Peyer's patch (tissue), 4 donors: ENCODE measurements at places on chromosomes 11 and 22. TPM values are rescaled to one million over a fixed set of nuclear protein-coding genes. Genes with fewer than 3 reads are reported as not detected.

- no peak overlapping the region for H3K27ac ChIP-seq
- no peak overlapping the region for H3K4me3 ChIP-seq
- H3K4me1 ChIP-seq = no peaks in the 10 kb centered on the region
- no peaks in the 10 kb centered on the region for H3K27me3 ChIP-seq
- no peaks in the 10 kb centered on the region for H3K36me3 ChIP-seq
These were observed 21.6 kb downstream of the TUG1 start for GRCh38 chr22:30990690-30991089.

- H3K4me3 ChIP-seq = no peak overlapping the region
- H3K27me3 ChIP-seq = no peaks in the 10 kb centered on the region
- DNase-seq = no peak
- no peaks in the 10 kb centered on the region for H3K4me1 ChIP-seq
- H3K36me3 ChIP-seq = peaks cover 19% of the 10 kb centered on the region
These were observed 36.6 kb downstream of the C11orf58 start for GRCh38 chr11:16774936-16775613.

GRCh38 chr11:57791321-57792059, 29.9 kb downstream of the CTNND1 start:
- H3K4me3 ChIP-seq = no peak overlapping the region
- H3K36me3 ChIP-seq = no peaks in the 10 kb centered on the region
- H3K27ac ChIP-seq = peak overlapping the region; percentile 79
- no peaks in the 10 kb centered on the region for H3K27me3 ChIP-seq

- no peak for DNase-seq
- no peaks in the 10 kb centered on the region for H3K4me1 ChIP-seq
- no peaks in the 10 kb centered on the region for H3K27me3 ChIP-seq
- H3K4me3 ChIP-seq = no peak overlapping the region
These were observed 838.4 kb downstream of the FAM181B start for GRCh38 chr11:81895258-81895657.

DNA sequence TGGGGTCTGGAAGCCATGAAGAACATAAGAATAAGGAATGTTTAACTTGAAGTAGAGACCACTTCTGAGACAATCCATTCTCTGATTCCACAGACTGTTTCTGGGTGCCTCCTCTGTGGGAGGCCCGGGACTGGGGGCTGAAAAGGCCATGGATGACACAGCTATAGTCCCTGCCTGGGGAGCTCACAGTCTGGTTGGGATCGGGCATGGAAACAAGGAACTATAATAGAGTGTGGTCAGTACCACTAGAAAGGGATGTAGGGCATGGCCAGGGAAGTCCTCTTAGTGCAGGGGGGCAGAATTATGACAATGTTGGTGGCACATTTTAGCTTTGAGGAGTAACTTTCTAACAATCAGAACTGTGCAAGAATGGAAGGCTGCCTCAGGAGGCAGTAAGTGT, 9.2 kb upstream of the KCNE3 start:
- H3K4me3 ChIP-seq = no peak overlapping the region
- no peaks in the 10 kb centered on the region for H3K36me3 ChIP-seq
- no peak for DNase-seq
- H3K4me1 ChIP-seq = no peaks in the 10 kb centered on the region
- H3K27ac ChIP-seq = no peak overlapping the region

DNA sequence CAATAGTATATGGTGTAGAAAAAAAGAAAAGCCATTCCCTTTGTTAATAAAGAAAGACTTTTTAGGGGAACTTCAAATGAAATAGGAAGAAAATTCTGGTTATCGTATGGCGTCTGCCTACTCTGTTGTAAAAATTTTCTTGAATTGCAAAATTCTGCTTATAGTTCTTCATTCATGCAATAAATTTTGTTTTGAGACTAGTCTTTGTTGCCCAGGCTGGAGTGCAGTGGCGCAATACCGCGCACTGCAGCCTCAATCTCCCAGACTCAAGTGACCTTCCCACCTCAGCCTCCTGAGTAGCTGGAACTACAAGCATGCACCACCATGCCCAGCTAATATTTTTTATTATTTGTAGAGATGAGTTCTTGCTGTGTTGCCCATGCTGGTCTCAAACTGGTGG, 5.8 kb downstream of the DDIAS start:
- peak overlapping the region; percentile 2 for H3K27ac ChIP-seq
- H3K27me3 ChIP-seq = no peaks in the 10 kb centered on the region
- DNase-seq = no peak
- H3K4me1 ChIP-seq = no peaks in the 10 kb centered on the region
- H3K4me3 ChIP-seq = no peak overlapping the region

DNA sequence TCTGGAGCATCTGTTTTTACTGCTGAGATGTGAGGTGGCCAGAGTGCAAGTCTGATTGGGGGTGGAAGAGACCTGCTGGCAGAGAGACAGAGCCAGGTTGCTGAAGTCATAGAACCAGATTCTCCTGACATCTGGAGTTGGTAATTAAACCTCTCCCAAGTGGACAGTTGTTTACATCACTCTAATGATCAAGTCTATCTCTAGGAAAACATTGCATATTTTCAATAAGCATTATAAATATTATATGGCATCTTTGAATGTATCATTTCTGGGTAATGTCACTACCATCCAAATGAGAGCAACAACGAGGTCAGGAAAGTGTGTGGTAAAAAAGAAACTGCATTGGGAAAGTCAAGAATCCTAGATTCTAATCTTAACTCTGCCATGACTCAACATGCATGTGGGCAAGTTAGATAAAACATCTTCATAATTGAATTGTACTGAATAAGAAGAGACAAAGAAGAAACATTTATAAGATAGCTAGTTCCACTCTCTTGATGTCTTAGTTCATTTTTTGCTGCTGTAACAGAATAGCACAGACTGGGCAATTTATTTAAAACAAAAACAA, 351.2 kb upstream of the API5 start:
- H3K36me3 ChIP-seq = no peaks in the 10 kb centered on the region
- H3K27ac ChIP-seq = no peak overlapping the region
- DNase-seq = no peak
- no peaks in the 10 kb centered on the region for H3K27me3 ChIP-seq
- no peaks in the 10 kb centered on the region for H3K4me1 ChIP-seq

- H3K36me3 ChIP-seq = no peaks in the 10 kb centered on the region
- no peak overlapping the region for H3K4me3 ChIP-seq
- H3K27me3 ChIP-seq = no peaks in the 10 kb centered on the region
- no peak for DNase-seq
These were observed 16.3 kb upstream of the SORL1 start for GRCh38 chr11:121435551-121436511.

GRCh38 chr11:33434294-33434693, 177.1 kb downstream of the HIPK3 start:
- no peaks in the 10 kb centered on the region for H3K36me3 ChIP-seq
- no peaks in the 10 kb centered on the region for H3K4me1 ChIP-seq
- no peak overlapping the region for H3K4me3 ChIP-seq
- H3K27me3 ChIP-seq = no peaks in the 10 kb centered on the region
- H3K27ac ChIP-seq = no peak overlapping the region

DNA sequence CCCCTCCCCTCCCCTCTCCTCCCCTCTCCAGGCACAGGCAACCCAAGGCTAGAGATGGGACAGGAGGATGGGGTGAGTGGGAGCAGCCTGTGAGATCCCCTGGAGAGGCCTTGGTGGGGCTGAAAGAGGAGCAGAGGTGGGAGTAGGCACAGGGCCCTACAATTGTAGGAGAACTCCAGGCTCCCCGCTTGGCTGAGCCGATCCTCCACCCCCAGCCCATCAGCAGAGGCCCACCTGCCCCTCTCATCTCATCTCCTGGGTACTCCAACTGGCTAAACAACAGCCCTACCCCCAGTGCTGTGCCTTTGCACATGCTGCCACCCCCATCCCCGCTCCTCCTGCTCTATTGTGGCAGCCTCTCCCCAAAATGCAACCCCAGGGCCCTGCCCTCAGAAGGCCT, 52.0 kb upstream of the A4GALT start:
- no peak overlapping the region for H3K4me3 ChIP-seq
- no peaks in the 10 kb centered on the region for H3K27me3 ChIP-seq
- no peak for DNase-seq
- H3K4me1 ChIP-seq = no peaks in the 10 kb centered on the region

GRCh38 chr22:19970479-19971275, 29.1 kb upstream of the TXNRD2 start:
- H3K27me3 ChIP-seq = no peaks in the 10 kb centered on the region
- peaks cover 41% of the 10 kb centered on the region for H3K36me3 ChIP-seq
- DNase-seq = peak; percentile 82
- no peak overlapping the region for H3K27ac ChIP-seq
- H3K4me1 ChIP-seq = no peaks in the 10 kb centered on the region

- H3K4me3 ChIP-seq = no peak overlapping the region
- H3K27ac ChIP-seq = no peak overlapping the region
- no peak for DNase-seq
- no peaks in the 10 kb centered on the region for H3K4me1 ChIP-seq
- H3K36me3 ChIP-seq = no peaks in the 10 kb centered on the region
These were observed 131.2 kb upstream of the B3GAT1 start for GRCh38 chr11:134543241-134543640.

GRCh38 chr11:2205981-2206690, 34.5 kb upstream of the TH start:
- H3K4me1 ChIP-seq = no peaks in the 10 kb centered on the region
- no peaks in the 10 kb centered on the region for H3K27me3 ChIP-seq
- no peaks in the 10 kb centered on the region for H3K36me3 ChIP-seq
- H3K27ac ChIP-seq = no peak overlapping the region

- H3K4me1 ChIP-seq = no peaks in the 10 kb centered on the region
- no peaks in the 10 kb centered on the region for H3K27me3 ChIP-seq
- no peaks in the 10 kb centered on the region for H3K36me3 ChIP-seq
- no peak for DNase-seq
These were observed 218.0 kb upstream of the E2F8 start for GRCh38 chr11:19458721-19459120.

DNA sequence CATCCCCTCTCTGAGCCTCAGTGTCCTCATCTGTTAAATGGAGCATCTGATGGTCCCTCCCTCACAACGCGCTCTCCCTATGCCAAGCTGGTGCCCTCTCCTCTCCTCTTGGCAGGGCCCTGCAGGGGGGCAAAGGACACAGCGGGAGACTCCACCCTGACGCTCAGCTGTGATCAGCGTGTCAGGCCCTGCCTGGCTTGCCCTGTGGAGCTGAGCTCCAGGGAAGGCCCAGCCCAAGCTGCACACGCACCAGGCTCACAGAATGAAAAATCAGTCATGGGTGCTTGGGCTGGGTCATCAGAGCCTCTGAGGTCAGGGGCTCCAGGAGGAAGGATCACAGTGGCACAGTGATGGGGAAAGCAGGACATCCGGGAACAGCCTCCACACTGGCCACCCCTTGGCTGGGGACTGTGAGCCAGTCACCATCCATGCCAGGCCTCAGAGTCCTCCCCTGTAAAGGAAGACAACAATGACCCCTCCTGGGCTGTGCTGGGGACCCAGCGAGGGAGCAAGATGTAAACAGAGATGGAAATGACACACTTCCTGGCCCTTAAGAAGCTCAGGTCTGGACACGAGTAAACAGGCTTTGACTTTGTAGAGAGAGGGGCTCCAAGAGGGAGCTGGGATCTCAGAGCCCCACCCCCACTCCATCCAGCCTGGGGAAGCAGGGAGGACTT, 36.6 kb downstream of the RPL3 start:
- H3K27ac ChIP-seq = peak overlapping the region; percentile 67
- no peak overlapping the region for H3K4me3 ChIP-seq
- no peak for DNase-seq
- no peaks in the 10 kb centered on the region for H3K36me3 ChIP-seq
- H3K4me1 ChIP-seq = peaks cover 9% of the 10 kb centered on the region

- no peaks in the 10 kb centered on the region for H3K36me3 ChIP-seq
- H3K27me3 ChIP-seq = no peaks in the 10 kb centered on the region
- no peaks in the 10 kb centered on the region for H3K4me1 ChIP-seq
- H3K27ac ChIP-seq = no peak overlapping the region
These were observed 531.1 kb downstream of the BRD1 start for GRCh38 chr22:49296561-49296960.

GRCh38 chr11:32821517-32821916, 8.2 kb upstream of the PRRG4 start:
- no peaks in the 10 kb centered on the region for H3K27me3 ChIP-seq
- no peak overlapping the region for H3K4me3 ChIP-seq
- no peaks in the 10 kb centered on the region for H3K4me1 ChIP-seq

DNA sequence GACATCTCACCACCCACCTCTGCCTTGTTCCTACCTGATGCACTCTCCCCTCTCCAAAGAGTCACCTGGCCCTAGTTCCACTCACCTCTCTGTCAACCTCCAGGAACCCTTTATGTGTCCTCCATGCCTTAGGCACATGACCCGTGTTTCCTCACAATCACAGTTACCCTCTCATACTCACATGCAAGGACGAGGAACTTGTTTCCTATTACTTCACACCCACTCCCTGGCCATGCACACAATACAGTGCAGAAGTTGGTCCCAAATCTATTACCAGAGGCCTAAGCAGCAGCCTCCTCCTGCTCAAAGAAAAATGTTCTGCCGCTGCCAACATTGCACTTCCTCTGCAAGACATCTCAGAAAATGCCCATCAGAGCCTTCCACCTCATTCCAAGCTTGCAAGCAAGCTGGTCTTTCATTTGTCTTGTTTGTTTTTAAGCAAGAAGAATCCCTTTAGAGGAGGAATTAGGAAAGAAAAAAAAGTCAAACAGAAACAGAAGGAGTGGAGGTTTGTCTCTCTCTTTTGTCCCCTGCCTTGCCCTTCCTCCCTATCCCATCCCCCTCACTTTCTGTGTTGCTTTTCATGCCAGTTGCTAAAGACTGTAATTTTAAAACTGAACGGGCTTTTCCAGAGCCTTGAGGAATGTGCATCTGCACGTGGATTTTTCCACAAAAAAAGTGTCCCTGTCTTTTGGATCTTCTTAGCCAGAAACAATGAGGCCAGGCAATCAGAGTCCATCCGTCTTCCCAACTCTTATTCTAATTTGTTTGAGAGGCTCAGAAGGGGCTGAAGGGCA, 63.4 kb downstream of the KCNJ1 start:
- DNase-seq = no peak
- no peaks in the 10 kb centered on the region for H3K36me3 ChIP-seq
- no peak overlapping the region for H3K4me3 ChIP-seq

GRCh38 chr11:17471501-17471900, 5.1 kb downstream of the ABCC8 start:
- no peaks in the 10 kb centered on the region for H3K4me1 ChIP-seq
- no peak for DNase-seq
- no peak overlapping the region for H3K4me3 ChIP-seq
- H3K27me3 ChIP-seq = no peaks in the 10 kb centered on the region
- H3K36me3 ChIP-seq = no peaks in the 10 kb centered on the region
- H3K27ac ChIP-seq = no peak overlapping the region

The OR51I1 gene
- not detected for total RNA-seq

The C11orf58 gene
- total RNA-seq = 86.3 TPM

The NECTIN1 gene
- total RNA-seq = 11.6 TPM

The KCNQ1OT1 gene
- total RNA-seq = 3.2 TPM

The TNNT3 gene
- not detected for total RNA-seq

The MYO7A gene
- 6.1 TPM for total RNA-seq
